GM13977 (cell line): ENCODE measurements at places on chromosomes 1 and 21.

DNA sequence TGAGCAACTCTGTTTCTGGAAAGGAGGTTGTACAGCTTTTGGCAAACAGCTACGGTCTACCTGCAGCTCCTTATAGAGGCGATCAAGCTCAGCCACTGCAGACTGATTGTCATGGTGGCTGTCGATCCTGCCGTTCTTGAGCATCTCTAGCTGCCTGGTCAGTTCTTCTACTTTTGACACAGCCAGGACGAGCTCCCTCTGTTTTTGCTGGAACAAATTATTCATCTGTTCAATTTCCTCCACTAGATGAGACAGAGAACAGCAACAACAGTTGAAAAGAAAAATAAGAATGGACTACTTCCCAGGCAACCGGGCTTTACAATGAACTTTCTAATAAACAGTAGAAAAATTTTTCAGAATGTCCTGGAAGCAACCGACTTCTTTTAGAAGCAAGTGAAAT, 42.5 kb downstream of the TP53BP2 start:
- DNase-seq, result no peak

DNA sequence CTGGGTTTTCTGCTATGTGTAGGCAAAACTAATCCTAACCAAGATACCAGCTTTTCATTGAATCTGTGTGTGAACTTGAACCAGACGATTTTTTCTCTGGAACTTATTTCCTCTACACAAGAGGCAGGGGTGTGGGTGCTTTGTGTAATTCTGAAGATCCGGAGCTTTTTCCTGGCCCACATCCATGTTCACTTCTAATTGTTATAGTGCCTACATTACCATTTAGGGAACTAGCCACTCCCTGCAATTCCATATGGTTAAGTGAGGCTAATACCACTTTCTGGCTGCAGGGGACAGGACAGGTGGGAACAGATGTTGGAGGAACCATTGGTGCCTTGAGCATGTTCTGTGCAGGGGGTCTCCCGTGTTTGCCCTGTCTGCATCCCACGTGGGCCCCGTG, 83.4 kb upstream of the FMN2 start:
- no peak for DNase-seq

DNA sequence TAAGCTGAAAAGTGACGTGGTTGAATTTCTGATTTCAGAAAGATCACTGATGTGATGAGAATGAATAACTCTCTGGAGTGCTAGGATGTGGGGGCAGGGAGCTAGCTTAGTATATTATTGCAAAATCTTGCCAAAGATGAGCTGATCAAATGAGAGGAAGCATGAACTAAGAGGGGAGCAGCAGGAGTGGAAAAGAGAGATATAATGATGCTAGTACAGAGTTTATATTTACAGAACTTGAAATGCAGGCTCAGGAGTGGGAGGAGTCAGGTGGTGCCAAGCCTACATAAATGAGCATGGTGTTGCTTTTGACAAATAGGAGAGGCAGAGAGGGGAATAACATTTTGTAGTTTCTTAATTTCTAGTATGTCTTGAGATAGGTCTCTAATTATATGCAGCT, 38.1 kb upstream of the NBL1 start:
- DNase-seq, result no peak

- DNase-seq, result peak; percentile 27
Measured at GRCh38 chr1:115679141-115679611, 37.4 kb downstream of the VANGL1 start.

- no peak for DNase-seq
Measured at GRCh38 chr1:180889325-180889724, 23.4 kb upstream of the KIAA1614 start.

GRCh38 chr1:172824209-172824608, 165.3 kb downstream of the FASLG start:
- no peak for DNase-seq

- DNase-seq, result no peak
Measured at GRCh38 chr1:185398599-185398998, 81.6 kb upstream of the IVNS1ABP start.

DNA sequence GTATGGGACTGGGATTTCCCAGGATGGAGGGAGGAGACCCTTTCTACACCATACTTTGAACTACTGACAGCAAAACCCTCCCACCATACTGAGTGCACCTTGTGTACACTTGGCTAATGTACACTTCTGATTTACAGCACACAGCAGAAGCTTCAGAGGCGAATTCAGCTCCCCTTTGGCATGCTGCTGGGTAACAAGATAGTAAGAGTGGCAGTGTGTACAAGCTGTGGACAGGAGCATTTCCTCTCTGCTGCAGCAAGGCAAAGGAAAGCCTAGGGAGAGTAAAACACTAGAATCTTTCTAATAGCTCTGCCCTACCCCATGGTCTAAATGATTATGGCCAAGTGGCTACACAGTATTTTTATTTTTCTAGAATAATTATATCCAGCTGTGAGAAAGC, 83.9 kb upstream of the ARTN start:
- DNase-seq, result no peak
